Foreskin fibroblast (primary cell): ENCODE measurements at places on chromosomes 2 and 18.
A peak's percentile ranks its signal among the peaks of the same experiment; 100 is the strongest.

DNA sequence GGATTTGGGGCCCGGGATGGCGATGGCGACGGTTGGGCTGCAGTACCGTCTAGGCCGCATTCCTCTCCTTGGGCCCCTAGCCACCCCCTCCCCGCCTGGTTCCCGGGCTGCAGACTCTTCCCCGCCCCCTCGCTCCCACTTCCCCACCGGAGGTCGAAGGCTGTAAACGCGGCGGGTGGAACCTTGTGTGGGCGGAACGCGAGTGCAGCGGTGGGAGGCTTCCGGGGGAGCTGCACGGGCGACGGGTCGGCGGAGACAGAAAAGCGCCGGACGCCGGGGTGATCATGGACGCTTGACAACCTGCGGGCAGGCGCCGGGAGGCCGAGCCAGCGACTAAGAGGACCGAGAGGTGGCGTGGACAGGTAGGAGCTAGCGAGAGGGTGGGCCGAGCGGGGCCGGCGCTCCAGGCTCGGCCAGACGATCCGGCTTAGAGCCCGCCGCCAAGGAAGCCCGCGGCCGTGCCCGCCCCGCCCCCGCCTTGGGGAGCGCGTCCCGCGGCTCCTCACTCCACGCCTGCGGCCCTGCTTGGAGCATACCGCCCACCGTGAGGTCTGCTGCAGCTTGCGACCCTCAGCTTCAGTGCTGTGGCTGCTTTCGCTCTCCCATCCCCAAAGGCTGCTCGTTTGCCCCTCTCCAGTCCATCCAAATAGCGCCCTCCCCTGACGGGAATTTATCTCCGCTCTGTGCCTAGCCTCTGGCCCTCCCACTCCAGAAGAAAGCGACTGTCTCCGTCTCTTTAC is at the start of gene COPS7B:
Gene COPS7B, plus strand, starts transcription at position 269 of the 740 bp plus-strand sequence. CDS start 2,126 bp downstream, outside the sequence.
- peak; percentile 92 for DNase-seq

- peak; percentile 67 for DNase-seq
Observed at GRCh38 chr2:240355001-240355891, 80.2 kb upstream of the GPC1 start.

DNA sequence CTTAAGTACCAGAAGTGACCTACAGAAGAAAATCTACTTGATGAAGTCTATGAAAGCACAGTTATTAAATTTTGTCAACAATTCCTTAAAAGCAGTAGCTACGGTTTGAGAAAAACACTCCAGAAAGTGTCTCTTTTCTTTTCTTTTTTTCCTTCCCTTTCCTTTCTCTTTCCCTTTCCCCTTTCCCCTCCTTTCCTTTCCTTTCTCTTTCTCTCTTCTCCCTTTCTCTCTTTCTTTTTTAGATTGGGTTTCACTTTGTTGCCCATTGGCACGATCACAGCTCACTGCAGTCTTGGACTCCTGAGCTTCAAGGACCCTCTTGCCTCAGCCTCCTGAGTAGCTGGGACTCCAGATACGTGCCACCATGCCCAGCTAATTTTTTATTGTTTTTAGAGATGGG is 2.6 kb upstream of the ALMS1 start:
- no peak for DNase-seq

DNA sequence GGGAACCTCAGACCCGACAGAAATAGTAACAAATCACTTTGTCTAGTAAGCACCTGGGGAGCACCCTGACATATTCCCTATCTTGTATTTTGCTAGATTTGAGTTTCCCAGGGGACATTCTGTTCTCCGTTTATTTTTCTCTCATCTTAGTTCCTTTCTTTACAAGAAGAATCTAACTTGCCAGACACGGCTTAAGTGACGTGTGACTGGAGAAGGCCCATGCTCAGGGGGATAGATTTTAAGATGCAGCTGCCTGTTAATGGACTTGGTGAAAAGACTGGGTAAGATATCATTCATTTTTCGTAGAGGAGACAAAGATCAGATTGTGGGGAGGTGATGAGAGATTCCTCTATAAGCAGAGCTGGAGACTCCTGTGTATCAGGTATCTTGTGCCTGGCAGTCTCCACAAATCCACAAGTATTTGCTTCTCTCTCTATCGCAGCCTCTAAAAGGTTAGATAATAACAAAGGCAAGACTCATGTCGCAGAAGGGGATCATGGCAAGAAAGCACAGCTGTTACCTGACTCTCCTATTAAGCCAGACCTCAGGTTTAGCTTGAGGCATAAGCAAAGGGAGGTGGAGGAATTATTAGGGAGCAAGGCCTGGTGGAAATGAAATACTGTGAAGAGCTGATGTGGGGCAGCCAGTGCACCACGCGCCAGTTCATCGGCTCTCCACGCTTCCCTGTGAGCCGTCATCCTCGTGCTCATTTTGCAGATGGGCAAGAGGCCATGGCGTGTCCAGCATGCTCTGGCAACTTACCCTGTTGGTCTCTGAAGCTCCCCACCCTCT is 347.2 kb upstream of the TNP1 start:
- DNase-seq: no peak

DNA sequence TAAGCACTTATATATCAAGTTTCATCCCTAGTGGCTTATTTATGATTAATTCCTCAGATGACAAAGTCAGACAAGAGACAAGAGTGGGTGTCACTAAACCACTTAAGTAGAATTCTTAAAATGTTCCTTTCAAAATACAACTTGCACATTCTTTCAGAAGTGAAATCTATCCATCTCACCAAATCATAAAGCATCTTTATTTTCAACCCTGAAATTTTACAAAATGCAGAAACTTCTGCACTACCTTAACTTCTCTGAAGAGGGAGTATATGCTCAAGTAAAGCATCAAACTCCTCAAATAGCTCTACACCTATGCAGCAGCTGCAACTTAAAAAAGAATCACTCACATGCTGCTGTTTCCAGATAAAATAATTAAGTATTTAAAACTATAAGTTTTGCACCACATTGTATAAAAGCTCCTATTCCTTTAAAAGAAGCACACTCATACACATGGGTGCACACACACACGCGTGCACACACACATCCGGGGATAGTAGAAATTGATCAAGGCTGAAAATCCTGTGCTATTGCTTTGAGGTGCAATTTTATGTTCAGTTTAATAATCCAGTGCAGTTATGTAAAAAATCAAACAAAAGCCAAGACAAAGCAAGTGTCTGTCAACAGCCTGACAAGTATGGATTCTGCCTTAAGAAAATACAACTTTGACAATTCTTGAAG is 244.5 kb downstream of the TCF4 start:
- DNase-seq: peak; percentile 50

GRCh38 chr18:48800876-48801727 is 149.7 kb downstream of the SMAD7 start:
- DNase-seq: peak; percentile 65

DNA sequence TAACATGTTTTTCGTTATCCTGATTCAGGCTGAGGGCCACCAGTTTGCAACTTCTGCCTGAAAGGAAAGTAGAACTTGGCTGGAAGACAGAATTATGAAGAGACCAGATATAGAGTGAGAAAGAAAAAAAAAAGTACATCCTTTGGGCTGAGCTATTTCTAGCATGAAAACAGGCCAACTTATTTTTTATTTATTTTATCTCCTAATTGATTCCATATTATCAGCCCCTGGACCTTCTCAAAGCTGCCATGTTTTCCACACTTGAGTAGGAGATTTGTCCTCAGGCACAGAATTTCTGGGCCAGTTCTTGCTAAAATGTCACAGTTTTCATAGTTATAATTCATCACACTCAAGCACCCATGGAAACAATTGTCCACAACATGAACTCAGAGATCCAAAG is 586.8 kb upstream of the CNTNAP5 start:
- no peak for DNase-seq

- DNase-seq: no peak
Observed at GRCh38 chr2:69225933-69226332, 161.1 kb downstream of the GFPT1 start.

DNA sequence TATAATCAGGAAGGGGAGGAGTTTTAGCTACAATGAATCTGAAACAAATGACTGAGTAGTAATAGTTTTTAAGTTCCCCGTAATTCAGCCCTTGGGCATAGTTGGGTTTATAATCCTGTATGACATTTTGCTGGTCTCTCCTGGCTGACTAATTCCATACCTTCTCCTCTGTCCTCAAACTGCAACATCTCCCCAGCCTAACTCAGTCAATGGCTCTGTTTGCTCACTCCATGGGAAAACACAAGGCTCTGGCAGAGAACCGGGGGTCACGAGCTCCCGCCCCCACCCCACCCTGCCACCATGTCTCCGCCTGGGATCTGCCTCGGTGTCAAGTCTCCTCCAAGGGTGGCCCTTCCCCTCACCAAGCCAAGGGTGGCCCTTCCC is 168.6 kb downstream of the HDAC4 start:
- no peak for DNase-seq

- DNase-seq: no peak
Observed at GRCh38 chr18:8207996-8208395, 401.2 kb upstream of the RAB12 start.

GRCh38 chr18:77054288-77054605 is 78.3 kb downstream of the MBP start:
- no peak for DNase-seq

DNA sequence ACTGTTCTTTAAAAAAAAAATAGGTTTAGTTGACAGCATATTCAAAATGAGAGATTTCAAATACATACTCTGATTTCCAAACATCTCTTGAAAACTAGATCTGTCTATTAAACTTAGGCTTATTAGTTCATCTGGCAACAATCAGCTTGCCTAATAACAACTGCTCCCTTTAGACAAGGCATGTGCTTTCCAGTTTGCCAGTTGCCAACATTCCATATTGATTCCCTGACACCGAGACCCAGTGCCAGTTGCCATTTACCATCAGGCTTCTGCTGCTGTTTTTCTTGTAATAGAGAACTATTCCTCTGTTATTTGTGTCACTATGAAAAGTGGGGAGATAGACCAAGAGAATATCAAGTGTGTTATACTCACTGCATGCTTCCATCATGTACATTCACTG is 256.0 kb downstream of the C1D start:
- DNase-seq: no peak

DNA sequence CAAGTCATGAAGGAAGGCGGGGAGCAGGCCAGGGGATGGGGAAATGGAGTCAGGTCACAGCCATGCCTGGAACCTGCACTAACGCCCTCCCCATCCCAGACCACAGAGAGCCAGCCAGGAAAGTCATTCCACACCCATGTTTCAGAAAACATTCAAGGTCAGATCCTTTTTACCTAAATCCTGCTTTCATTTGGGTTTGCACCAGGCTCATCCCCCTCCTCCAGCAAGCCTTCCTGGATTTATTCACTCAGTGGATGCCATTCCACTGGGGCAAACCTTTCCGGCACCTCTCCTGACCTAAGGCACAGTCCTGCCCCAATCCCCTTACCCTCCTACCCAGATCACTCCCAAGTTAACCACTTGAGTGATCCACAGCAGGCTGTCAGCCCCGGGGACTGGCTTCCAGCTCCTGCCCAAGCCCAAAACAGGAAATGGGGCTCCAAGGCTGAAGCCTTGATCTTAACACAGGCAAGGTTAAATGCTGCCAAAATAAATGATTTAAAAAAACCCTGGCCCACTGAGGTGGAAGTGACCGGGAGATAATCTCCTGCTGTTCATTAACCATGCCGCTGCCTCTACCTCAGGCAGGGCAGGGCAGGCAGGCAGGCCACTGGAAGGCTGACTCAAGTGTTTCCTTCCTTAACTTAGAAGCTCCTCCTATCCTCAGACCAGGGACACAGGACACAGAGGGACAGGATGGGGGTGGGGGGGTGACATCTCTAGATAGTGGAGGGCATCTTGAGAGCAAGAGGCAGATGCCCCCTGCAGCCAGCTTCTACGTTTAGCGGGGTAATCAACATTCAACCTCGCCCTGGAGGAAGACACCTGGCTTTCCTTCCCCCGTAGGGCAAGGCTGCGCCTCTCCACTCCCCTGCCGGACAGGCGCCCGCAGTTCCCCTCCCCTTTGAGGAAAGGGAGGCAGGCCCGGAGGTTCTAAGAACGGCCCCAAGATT is 1.4 kb downstream of the RAB11FIP5 start:
- DNase-seq: peak; percentile 29

DNA sequence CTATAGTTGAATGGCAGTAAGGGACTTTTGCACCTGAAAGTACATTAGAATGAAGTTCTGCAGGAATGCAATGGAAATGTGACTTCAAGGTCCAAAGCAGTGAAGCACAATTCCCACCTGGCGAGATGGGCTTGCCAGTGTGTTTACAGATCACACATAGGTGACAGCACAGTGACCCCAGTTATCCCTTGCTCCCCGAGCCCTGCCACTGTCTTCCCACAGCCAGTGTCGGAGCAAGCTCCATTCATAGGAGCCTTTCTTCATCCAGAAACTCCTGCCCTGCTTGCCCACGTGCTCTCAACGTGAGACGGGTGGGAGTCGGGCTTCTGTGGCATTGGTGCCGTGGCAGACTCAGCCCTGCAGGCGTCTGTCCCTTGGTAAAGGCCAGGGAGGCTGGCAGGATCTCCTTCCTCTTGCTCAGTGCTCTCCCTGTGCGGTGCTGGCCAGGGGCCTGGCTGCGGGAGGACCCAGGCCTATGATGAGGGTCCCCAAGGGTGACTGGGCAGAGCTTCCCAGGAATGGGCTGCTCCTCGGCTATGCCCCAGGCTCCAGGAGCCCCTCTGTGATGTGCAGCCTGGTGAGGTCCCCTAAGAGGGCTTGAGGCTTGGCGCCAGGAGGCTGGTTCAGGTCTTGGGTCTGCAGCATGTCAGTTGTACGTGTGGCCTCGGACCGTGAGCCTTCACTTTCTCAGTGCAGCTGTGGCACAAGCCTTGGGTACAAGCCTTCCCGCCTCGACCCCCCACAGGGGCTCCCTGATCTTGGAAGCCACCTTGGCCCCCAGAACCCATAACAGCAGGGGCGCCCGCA is 40.2 kb downstream of the SNED1 start:
- DNase-seq: no peak

DNA sequence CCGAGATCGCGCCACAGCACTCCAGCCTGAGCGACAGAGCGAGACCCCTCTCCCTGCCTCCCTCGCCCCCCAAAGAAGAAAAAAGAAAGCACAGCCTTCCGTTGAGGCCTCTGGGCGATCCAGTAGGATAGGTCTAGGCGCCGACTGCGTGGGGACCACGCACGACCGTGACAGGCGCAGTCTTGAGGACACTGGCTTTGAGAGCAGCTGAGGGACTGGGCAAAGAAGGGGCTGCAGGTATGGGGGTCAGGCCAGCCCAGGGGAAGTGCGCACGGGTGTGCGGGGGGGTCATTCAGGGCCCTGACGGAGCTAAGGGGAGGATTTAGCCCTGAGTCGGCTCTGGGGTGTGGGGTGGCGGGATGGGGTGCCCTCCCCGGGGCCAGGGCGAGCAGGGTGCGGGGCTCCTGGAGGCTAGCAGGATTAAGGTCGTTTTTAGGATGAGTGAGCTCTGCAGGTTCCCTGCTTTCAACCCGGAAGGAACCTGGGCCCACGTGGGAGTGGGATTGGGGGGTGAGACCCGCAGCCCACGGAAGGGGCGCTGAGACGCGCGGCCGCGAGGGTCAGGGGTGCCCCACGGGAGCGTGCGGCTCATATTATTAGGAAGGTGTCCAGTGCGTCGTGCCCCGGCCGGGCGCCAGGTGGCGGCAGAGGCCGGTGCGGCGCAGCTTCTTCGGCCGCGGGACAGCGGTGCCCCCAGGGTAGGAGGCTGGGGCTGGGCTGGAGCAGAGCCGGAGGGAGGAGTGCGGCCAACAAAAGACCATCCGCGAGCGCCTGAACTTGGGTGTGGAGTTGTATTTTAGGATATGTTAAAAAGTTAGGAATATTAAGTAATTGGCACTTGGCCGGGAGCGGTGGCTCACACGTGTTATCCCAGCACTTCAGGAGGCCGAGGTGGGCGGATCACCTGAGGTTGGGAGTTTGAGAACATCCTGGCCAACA is 20.5 kb upstream of the ZNF236 start:
- DNase-seq: peak; percentile 39
